ENCODE measurements at places on chromosomes 7 and 10.

DNA sequence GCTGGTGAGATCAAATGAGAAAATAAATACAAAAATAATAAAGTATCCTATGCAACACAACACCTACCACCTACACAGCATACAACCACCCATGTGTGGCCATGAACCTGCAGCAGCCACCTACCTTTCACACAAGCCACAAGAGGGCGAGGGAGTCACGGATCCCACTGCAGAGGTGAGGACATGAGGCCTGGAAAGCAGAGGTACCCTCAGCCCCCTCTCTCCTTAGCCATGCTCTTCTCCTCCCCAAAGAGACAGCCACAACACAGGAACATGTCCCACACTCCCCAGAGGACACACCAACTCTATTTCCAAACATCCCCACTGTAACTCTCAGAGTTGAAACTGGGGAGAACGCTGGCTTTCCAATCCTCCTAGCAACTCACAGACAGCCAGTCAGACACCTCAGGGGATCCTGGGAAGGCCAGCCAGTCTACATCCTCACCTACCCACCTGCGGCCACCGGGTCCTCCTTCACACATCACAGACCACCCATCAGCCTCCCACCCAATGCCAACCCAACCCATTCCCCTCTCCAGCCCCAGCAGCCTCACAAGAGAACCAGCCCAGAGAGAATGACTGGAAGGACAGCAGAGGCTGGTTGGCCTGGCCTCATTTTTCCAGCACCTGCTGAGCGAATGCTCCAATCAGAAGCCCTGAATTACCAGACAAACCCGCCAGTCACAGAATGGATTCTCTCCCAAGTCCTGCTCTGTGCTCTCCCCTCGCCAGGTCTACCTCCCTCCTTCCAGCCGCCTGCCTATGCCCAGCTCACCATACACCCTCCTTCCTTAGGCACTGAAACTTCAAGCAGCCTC lies 18.4 kb downstream of the DLG5 start:
- DNase-seq = no peak

DNA sequence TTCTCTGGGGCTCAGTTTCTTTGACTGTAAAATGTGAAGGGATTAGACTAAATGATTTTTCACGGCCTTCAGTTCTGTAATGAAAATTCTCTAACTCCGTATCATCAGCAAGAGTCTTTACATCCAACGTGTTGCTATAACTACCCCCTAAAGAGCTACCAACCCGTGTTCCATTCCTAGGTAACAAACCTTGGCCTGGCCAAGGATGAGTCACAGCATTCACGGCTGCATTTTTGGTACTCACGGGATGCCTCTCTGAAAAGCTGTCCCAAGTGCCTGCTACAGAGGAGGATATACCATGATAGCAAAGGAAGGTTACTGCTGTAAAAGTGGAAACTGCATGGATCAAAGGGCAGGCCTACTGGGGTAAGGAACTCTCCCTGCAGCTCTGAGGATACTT lies 5.9 kb downstream of the LRRC4 start:
- DNase-seq = no peak

DNA sequence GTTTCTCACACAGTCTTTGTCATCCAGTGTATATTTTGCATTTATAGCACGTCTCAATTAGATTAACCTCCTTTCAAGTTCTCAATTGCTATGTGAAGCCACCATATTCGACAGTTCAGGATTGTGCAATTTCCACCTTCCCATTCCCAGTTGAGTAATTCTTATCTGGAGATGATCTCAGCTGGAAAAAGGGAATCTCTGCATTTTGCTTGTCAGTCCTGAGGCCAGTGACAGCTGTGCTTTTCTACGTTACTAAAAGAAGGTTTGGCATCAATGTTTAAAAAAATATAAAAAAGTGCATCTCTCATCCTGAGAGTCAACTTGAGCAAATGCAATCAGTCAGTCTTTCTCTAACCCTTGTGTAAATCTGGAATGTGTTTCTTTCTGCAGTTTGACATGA lies 247.7 kb downstream of the PRKG1 start:
- no peak for DNase-seq

DNA sequence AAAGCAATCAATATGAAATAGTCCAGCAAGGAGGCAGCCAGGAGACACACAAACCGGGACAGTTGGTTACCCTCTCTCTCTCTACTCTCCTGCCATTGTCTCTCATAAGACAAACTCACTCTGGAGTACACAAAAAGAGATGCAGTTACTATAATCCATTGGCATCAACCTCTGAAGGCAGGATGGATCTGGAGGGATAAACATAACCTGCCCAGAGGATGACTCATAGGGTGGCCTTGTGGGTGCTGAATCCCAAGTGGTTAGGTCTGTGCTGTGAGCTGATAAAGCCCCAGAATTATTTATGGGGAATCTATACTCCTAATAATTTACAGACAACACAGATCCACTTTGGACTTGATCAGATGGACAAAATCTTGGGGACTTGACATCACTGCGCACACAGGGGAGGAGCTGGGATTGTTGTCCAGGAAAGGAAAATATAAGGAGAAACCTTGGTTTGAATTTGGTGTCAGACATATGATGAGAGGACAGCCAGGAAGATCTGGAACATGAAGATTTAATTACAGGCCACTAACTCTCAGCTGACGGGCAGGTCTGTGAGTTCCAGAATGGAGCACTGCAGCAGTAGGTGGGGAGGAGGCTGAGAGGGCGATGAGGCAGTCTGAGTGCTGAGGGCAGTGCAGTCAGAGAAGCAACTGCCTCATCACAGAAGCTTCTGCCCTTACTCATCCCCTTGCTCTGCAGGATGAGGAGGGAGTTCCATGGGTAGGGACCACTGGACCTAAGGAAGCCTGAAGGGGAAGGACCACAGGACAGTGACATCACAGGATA lies 113.9 kb upstream of the PRSS58 start:
- no peak for DNase-seq

All from T-helper 17 cell (primary cell).